ENCODE measurements at places on chromosomes 3 and 15. TPM values are rescaled to one million over a fixed set of nuclear protein-coding genes. Genes with fewer than 3 reads are reported as not detected.

GRCh38 chr3:4731543-4732111, 238.5 kb downstream of the ITPR1 start:
- H3K36me3 ChIP-seq = no peaks in the 10 kb centered on the region
- peak overlapping the region; percentile 9 for H3K27ac ChIP-seq
- H3K4me3 ChIP-seq = no peak overlapping the region
- no peaks in the 10 kb centered on the region for H3K4me1 ChIP-seq
- DNase-seq = no peak

DNA sequence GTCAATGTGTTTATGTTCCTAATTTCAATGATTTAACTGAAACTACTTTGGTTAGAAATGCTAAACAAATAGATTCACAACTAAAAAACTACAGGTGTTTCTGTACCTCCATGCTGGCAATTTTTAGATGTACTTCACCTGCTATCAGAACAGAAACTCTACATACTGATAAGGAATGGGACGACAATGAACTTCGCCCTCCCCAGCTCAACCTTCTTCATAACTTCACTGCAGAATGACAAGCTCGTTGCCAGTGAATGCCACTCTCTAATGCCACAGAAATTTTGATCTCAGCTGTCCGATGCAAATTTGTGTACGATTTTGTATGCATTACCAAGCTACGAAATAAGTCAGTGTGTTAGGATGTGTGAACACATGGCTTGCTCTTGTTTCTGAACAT, 133.4 kb downstream of the FOXP1 start:
- no peaks in the 10 kb centered on the region for H3K27me3 ChIP-seq
- no peaks in the 10 kb centered on the region for H3K4me1 ChIP-seq
- no peak overlapping the region for H3K27ac ChIP-seq
- no peak overlapping the region for H3K4me3 ChIP-seq

DNA sequence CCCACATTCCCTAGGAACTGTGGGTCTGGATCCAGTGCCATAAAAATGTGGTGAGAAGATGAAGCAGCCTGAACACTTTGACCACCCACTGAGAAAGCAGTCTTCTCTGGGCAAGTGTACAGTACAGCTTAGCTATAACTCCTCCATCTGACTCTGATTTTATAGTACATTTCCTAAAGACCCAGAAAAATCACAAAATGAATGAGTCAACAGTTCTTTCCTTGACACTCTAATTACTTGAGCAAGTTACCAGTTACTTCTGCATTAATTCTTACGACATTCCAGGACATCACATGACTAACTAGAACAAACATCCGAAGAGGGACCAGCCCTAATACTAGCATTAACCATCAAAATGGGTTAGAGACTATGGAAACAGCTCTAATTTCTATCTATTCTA, 148.1 kb upstream of the PEX5L start:
- no peak overlapping the region for H3K4me3 ChIP-seq
- DNase-seq = no peak
- no peak overlapping the region for H3K27ac ChIP-seq
- no peaks in the 10 kb centered on the region for H3K36me3 ChIP-seq
- no peaks in the 10 kb centered on the region for H3K27me3 ChIP-seq

- H3K4me1 ChIP-seq = no peaks in the 10 kb centered on the region
- no peak for DNase-seq
- no peak overlapping the region for H3K27ac ChIP-seq
- H3K4me3 ChIP-seq = no peak overlapping the region
Measured at GRCh38 chr15:84736375-84736774, 12.0 kb upstream of the ZNF592 start.

GRCh38 chr3:134846084-134846483, 51.0 kb downstream of the EPHB1 start:
- H3K27ac ChIP-seq = no peak overlapping the region
- no peak overlapping the region for H3K4me3 ChIP-seq
- H3K27me3 ChIP-seq = no peaks in the 10 kb centered on the region
- no peak for DNase-seq
- H3K4me1 ChIP-seq = no peaks in the 10 kb centered on the region

DNA sequence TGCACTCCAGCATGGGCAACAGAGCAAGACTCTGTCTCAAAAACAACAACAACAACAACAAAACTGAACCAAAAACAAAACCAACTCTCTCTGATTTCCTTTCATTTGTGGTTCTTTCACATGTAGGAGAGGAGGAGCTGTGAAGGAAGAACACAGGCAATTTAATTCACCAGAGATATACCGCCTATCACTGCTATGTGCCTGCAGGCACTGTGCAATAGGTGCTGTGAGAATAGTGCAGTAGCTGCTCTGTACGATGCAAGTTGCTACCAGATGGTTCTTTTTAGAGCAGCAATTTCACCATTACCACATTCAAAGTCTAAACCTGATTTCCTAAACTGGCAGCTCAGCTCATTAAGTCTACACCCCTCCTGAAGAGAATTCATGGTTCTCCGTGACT, 11.3 kb upstream of the PROK2 start:
- DNase-seq = no peak
- H3K4me3 ChIP-seq = no peak overlapping the region
- peaks cover 7% of the 10 kb centered on the region for H3K27me3 ChIP-seq
- H3K27ac ChIP-seq = no peak overlapping the region

FSTL1 gene
- 311 TPM for total RNA-seq

TAGLN3 gene
- not detected for total RNA-seq
